ENCODE measurements at places on chromosomes 5 and 9. TPM values are rescaled to one million over a fixed set of nuclear protein-coding genes. Genes with fewer than 3 reads are reported as not detected.

CLIC3 gene
- total RNA-seq: 0.95 TPM

ENG gene
- 3.1 TPM for total RNA-seq

PLPP7 gene
- total RNA-seq: not detected

TPPP gene
- 0.14 TPM for total RNA-seq

CDH6 gene
- total RNA-seq: not detected

ALG2 gene
- 32.1 TPM for total RNA-seq

ADAMTS13 gene
- 0.65 TPM for total RNA-seq

Measured in foreskin keratinocyte (primary cell).